ENCODE measurements at places on chromosomes 1 and 21.
A peak's percentile ranks its signal among the peaks of the same experiment; 100 is the strongest.

- DNase-seq: no peak
These were observed 34.5 kb downstream of the LHX4 start for GRCh38 chr1:180264595-180264994.

GRCh38 chr1:165895451-165895871, 68.0 kb downstream of the UCK2 start:
- no peak for DNase-seq

GRCh38 chr1:22428672-22429071, 23.0 kb upstream of the ZBTB40 start:
- DNase-seq: peak; percentile 65

- no peak for DNase-seq
These were observed 1441.7 kb downstream of the PLA2G4A start for GRCh38 chr1:188270497-188270896.

DNA sequence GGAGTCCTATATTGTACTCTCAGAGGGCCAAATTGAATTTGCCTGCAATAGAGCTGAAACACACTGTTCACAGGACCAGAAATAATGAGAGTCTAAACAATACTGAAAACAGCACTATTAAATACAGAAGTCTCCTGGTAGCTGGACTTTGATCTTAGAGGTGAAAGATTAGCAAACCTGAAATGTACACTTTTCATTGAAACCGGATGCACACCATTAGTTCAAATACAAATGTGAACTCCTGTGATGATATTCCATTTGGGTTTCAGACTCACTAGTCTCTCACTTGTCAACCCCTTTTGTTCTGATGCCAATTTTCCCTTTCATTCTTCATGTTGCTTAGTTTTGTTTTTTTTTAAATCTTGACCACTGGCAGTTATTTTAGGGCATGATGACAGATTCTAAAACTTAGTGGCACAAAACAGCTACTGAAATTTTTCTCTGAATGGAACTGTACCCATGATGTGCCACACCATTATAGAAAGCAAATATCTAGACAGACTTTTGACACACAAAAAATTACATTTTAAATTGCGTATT, 5.9 kb upstream of the TNFSF4 start:
- no peak for DNase-seq

GRCh38 chr1:234260578-234260977, 112.7 kb upstream of the COA6 start:
- peak; percentile 38 for DNase-seq

GRCh38 chr1:177190308-177190970, 19.7 kb downstream of the BRINP2 start:
- DNase-seq: no peak

GRCh38 chr1:226557424-226557823, 8.9 kb downstream of the STUM start:
- DNase-seq: no peak

- DNase-seq: peak; percentile 11
These were observed 529.8 kb upstream of the PRMT6 start for GRCh38 chr1:106526650-106527049.

DNA sequence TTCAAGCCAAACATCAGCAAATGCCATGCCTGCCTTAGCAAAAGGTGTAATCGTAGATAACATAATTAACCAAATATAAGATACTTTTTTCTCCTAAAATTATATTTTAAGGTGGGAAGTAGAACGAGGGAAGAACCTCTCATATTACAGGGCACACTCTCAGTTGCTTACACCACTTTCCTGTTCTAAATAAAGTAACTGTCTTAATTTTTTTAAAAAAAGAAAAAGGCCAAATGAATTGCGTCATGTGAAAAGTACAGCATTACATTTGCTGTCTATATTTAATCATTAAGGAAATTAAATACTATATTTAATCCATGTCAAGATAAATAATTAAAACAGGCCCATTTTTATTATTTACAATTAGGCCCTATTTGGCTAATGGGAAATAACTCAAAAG, 23.7 kb downstream of the JAK1 start:
- no peak for DNase-seq

GRCh38 chr1:236681219-236681618, 5.1 kb upstream of the ACTN2 start:
- no peak for DNase-seq

- no peak for DNase-seq
These were observed 70.3 kb downstream of the TNFSF18 start for GRCh38 chr1:172980456-172980855.

- DNase-seq: no peak
These were observed 113.1 kb upstream of the FGGY start for GRCh38 chr1:59183749-59184317.

DNA sequence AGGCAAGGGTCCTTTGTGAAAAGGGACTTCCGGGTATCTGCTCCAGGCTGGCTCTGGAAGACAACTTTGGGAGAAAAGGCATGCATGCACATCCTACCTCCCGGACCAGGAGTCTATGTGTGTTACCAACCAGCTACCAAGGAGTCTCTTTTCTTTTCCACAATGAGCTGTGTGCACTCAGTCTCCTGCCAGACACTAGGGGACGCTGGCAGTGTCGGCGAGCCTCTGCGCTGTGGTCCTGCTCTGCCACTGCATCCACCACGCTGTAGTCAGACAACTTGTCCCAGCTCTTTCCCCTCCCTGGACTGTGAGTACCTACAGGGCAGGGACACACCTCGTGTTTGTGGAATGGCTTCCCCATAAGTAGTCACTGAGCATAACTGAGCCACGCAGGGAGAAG, 5.1 kb upstream of the SSR2 start:
- no peak for DNase-seq

GRCh38 chr1:165551469-165551868, 7.7 kb downstream of the LRRC52 start:
- no peak for DNase-seq

DNA sequence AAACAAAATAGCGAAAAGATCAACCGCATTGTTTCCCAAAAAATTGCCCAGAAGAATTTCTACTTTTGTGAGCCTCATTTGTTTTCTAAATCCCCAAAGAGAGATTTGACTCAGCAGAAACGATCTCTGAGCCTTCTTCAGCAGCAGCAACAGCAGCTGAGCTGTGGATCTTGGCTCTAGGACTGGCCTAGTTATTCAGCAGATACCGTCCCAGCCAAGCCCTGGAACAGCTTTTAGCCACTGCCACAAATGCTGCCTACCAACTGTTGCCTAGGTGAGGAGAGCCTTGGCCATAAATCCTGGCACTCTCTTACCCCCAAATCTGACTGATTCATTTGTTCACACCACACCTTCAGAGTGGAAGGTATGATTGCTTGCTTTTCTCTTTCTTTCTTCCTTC, 320.1 kb downstream of the TGFB2 start:
- DNase-seq: peak; percentile 54

DNA sequence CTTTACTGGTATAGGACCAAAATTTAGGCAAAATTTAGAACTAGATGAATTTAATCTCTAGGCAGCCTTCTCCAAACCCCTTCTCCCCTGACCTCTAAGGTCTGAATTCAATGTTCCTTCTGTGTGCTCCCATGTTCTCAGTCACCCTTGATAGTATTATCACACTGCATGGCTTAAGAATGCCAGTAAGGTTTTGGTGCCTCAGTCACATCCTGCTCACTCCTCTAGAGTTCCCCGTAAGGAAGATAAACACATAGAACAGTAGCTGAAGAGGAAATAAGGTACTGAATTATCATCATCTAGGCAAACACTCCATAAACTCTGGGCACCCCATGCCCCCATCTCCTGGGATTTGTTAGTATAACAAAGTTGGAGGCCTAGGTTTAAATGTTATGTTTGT, 18.2 kb downstream of the PRRX1 start:
- no peak for DNase-seq

DNA sequence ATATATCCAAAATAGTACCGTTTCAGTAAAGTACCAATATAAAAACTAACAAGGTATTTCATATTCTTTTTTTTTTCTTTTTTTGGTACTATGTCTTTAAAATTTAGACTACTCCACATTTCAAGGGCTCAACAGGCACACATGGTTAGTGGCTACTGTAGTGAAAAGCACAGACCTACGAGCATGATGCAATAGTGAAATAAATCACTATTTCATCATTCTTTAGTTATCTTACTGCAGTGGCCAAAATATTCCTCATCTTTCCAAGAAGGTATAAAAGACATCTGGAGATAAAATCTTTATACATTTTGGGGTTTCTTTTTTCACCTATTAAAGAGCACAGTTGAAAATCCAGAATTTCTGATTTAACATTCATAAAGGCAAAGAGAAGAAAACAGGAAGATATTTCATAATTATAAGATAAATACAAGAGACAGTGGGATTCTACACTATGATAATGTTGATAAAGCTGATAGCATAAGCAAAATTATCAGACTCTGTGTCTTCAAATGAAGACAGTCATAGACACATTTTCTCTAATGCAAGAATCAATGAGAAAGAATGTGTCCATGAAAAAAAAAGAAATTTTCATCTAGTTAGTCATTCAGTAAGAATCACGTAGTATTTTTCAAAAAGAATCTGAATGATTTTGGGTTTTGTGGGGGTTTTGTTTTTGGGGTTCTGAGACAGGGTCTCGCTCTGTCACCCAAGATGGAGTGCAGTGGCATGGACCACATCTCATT, 41.9 kb downstream of the CEP170 start:
- DNase-seq: no peak

DNA sequence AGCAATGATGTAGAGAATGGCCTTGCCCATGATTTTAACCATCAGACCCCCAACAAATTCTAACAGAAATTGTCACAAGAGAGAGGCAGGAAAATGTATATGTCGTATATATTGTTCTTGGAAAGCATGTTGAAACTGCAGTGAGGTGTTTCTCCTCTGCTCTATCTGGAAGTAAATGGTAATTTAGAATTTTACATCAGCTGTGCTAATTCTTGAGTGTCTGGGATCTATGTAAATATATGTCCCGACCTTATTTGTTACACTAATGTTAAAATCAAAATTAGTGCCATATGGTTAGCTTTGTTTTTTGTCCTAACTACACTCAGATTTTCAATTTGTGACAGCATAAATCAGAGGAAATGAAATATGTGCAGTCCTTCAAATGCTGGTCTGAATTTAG, 20.5 kb downstream of the ZBTB21 start:
- DNase-seq: no peak

DNA sequence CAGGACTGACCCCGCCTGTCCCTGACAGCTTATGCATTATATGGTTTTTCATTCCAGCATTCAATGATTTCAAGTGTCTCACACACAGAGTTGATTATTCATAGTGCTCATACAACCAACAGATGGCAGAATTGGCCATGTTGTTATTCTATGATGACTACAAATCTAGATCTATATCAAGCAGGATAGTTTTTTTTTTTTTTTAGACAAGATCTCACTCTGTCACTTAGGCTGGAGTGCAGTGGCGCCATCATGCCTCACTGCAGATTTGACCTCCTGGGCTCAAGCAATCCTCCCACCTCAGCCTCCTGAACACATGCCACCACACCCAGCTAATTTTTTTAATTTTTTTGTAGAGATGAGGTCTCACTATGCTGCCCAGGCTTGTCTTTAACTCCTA, 40.1 kb upstream of the LRRC8D start:
- peak; percentile 43 for DNase-seq

- DNase-seq: no peak
These were observed 1280.1 kb downstream of the KCNT2 start for GRCh38 chr1:195328102-195328501.

DNA sequence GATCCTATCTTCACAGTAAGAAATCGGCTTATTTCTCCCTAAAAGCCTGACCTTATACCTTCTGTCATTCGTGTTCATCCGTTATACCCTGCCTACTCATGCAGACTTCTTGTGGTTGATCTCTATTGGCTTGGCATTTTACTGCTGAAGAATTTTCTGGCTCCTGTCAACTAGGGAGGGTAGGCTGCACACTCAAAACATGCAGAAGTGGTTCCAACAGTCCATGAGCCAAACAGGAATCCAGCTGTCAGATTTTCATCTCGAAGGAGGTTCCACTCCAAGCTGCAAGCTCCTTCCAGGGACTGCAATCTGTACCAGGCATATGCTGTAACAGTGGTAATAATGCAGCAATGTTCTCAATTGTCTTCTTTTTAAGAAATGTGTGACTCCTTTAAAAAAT, 10.1 kb downstream of the DNAJC11 start:
- DNase-seq: no peak

- DNase-seq: no peak
These were observed 55.9 kb downstream of the RPS6KA1 start for GRCh38 chr1:26585471-26585870.

- DNase-seq: peak; percentile 33
These were observed 3.2 kb upstream of the SLC27A3 start for GRCh38 chr1:153771841-153772593.

DNA sequence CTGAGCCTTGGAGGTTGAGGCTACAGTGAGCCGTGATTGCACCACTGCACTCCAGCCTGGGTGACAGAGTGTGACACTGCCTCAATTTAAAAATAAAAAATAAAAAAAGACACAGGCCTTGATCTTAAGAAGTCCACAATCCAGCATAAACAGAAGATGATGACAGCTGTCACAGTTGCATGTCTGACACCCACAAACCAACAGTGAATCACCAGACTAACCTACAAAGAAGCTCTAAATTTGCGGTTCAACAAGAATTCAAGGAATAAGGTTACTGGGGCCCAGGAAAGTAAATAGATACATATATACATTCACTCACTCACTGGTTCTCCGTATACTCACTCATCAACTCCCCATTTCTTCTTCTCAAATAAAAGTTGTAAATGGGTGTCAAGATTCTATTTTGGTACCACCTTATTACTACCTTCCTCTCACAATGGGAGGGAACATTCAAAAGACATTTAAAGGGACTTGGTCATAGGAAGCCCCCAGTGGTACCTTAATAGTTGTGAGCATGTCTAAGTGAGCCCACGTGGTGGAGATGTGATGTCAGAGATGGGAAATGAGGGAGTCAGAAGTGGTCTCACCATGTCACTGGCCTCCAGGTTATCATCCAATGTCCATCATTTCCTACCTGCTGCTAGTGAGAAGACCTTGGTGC, 66.9 kb upstream of the PRDX6 start:
- no peak for DNase-seq

- no peak for DNase-seq
These were observed 57.2 kb upstream of the SGIP1 start for GRCh38 chr1:66476774-66477173.

- no peak for DNase-seq
These were observed 50.8 kb upstream of the ZNF326 start for GRCh38 chr1:89943846-89944781.

- no peak for DNase-seq
These were observed 30.8 kb downstream of the RSPH1 start for GRCh38 chr21:42465008-42465802.

GRCh38 chr1:226887006-226887405, 16.6 kb downstream of the PSEN2 start:
- DNase-seq: no peak

- DNase-seq: no peak
These were observed 15.8 kb downstream of the RCC1 start for GRCh38 chr1:28521502-28522164.

GRCh38 chr21:17201741-17202260, 311.0 kb upstream of the CXADR start:
- DNase-seq: no peak

DNA sequence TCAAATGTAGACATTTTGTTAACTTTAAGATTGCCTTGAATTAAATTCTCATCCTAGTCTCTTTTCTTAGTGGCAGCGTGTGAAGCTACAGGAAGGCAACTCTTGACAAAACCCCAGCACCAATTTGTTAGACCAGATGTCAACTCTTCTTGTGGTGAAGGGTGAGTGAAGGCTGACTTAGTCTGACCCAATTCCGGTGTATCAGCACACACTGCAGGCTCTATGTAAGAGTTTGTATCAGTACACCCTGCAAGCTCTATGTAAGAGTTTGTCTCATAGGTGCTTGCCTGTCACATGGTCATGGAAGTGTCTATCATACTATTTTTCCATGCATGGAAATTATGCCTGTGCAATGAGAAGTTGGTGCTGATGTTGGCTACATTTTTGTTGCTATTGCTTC, 16.8 kb downstream of the CR2 start:
- DNase-seq: no peak

All from urothelium cell line (cell line).